Hematopoietic multipotent progenitor cell treated with erythropoietin and hydrocortisone succinate and interleukin-3 and kit ligand, for 4 days (in vitro differentiated cells): ENCODE measurements at places on chromosomes 5 and 9.
A peak's percentile ranks its signal among the peaks of the same experiment; 100 is the strongest.

DNA sequence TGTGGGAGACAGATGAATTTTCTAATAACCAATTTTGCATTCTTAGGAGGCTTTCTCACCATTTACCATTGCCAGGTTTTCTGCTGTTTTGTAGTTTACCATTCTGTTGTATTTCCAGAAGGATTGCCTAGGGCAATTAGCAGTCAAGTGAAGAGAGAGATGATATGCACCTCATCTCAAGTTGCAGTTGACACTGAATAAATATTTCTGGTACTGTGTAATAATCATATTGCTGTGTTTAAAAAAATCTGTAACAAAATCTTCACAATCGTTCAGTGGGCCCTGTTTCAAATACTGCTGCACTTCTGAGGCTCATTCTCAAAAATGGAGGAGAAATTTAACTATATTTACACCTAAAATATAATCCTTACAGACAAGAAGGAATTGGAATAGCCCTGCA is 706.1 kb upstream of the PTPRD start:
- no peak for DNase-seq

- DNase-seq = no peak
Measured at GRCh38 chr5:169050636-169051035, 250.3 kb downstream of the SLIT3 start.

GRCh38 chr9:16682273-16682672 is 188.2 kb downstream of the BNC2 start:
- no peak for DNase-seq

DNA sequence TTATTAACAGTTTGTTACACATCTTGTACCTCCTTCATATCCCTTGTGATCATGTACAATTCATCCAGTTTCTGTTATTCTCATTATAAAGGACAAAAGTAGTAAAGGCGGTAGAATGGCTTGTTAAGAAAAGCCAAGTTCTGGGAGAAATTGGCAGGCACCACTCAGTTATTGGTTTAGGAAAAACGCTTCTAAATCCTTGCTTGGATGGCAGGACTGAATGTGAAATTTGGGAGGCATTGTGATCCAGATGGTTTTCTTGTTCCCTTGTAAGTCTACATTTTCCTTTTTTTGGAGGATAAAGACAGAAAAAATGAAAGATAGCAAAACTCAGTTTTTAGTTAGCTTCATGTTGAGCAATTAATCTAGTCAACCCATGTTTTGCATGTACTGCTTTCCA is 130.2 kb downstream of the MAT2B start:
- no peak for DNase-seq

- DNase-seq = no peak
Measured at GRCh38 chr9:88266416-88266815, 121.8 kb upstream of the SPIN1 start.

DNA sequence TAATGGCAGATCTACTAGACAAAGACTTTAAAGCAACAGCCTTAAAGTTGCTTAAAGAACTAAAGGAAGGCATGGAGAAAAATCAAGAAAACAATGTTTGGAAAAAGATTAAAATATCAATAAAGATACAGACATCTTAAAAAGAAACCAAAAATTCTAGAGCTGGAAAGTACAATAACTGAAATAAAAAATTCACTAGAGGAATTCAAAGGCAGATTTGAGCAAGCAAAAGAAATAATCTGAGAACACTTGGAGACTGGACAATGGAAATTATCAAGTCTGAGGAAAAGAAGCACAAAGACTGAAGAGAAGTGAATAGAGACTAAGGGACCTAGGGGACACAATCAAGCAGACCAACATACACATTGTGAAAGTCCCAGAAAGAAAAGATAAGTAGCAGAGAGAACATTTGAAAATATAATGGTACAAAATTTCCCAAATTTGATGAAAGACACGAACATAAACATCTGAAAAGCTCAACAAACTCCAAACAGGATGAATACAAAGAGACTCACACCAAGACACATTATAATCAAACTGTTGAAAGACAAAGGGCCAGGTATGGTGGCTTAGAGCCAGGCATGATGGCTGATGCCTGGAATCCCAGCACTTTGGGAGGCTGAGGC is 26.3 kb downstream of the SIL1 start:
- no peak for DNase-seq

DNA sequence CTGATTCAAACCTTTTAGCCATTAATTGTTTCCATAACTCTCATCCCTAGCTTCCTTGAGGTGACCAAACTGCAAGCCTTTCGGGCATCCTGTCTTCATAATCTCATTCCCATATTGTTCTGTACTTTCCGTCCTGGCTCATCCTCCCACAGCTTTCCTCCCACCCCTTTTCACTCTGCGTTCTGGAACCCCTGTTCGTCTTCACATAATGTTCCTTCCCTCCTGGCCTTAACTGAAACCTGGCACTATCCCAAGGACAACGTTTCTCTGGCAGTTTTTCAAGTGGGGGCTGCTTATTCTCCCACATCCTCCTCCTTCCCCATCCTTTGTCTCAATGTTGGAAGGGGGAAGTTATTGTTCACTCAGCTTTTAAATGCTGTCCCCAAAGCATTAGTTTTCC is 1.5 kb downstream of the ZNF189 start:
- no peak for DNase-seq

GRCh38 chr5:38591523-38591849 is 35.0 kb upstream of the LIFR start:
- DNase-seq = no peak

DNA sequence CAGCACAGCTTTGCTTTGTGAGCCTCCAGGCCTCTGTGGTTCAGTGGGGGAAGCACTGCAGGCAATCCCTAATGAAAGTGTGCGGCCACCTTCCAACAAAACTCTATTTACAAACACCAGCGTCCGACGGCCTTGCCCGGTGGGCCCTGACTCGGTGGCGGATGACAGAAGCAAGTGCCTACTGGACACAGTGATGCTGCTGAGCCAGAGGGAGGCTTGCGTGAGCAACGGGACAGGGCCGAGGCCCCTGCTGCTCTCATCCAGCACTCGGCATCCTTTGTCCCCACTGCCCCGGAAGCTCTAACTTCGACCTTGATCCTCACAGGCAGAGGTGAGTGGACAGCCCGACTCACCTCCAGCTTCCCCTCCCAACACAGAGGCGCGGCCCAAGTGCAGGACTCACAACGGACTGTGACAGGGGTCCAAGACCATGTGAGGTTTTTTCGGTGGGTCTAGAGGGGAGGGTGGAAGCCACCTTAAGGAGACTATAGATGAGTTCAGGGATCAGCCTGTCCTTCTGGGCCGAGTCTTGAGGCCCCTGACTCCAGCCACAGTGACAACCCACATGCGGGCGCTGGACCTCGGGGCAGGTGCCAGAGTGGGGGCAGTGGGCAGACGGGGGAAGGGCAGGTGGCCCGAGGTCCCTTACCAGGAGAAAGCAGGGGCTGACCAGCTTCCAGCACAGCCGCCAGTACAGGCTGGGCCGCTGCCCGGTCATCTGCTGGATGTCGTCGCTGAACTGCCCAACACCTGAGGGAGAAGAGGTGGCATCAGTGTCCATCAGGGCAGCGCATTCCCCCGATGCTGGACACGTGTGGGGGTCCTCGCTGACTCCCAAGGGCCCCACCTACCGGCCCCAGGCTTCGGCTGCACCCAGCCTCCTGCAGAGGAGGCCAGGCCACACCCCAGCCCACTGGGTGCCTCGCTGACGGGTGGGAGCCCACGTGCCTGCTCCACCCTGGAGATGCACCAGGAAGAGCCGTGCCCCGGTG is 39.4 kb downstream of the SLC6A3 start:
- no peak for DNase-seq

- DNase-seq = no peak
Measured at GRCh38 chr9:31950756-31951155, 433.7 kb upstream of the ACO1 start.

DNA sequence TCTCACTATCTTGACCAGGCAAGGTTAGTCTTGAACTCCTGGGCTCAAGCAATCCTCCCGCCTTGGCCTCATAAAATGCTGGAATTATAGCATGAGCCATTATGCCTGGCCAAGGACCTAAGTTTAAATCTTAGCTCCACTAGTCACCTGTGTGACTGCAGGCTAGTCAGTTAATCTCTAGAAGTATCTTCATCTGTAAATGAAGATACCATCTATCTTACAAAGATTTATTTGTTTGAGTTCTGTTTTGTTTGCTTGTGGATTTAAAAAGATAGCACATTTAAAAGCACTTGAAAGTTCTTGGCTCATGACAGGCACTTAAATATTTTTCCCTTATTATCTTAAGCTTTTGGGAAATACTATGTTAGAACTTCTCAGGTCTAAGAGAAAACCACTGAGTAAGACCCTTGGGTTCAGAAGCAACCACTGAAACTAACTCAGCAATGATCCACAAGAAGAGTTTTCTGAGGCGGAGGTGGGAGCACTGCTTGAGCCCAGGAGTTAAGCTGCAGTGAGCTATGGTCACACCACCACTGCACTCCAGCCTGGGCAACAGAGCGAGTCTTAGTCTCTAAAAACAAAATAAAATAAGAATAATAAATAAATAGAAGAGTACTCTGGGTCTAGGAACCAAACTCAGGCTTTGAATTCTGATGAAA is 19.1 kb downstream of the TMEM245 start:
- DNase-seq = no peak

- DNase-seq = no peak
Measured at GRCh38 chr9:4035777-4036176, 264.1 kb downstream of the GLIS3 start.

- no peak for DNase-seq
Measured at GRCh38 chr5:16313761-16314160, 134.2 kb upstream of the MARCHF11 start.

DNA sequence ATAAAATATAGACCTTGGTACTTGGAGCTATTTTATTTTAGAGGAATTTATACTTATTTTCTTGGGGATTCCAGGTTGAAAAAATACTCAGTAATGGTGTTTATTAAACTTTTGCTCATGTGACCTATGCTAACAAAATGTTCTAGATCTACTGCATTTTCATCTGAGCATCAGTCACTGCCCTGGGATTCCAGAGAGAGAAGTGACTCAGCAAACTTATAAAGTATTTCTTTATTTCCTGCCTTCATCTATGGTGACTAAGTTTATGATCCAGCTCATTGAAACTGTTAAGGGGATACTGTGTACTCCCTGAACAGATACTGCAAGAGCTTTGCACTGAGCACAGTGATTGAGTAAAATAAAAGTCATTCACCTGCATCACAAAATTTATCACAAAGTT is 298.5 kb upstream of the CDH18 start:
- peak; percentile 4 for DNase-seq

GRCh38 chr5:122629121-122629677 is 145.7 kb upstream of the SNX2 start:
- DNase-seq = no peak

DNA sequence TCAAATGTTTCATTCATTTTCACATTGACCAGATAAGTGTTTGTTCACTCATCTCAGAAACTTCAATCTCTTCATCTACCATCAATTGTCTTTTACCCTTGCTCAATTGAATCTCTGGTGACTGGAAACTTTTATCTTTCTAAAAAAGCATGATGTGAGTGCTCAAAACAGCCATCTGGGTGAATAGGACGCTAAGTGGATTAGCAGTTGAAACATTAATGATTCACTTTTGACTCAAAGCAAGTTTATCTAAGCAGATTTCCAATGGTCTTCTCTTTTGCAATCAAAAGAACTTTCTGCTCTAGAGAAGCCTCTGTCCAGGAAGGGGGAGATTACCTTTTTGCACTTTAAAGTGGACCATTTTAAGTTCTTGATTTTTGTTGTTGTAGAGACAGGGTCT is 22.2 kb downstream of the KLF4 start:
- no peak for DNase-seq

- DNase-seq = no peak
Measured at GRCh38 chr5:77847814-77848290, 71.7 kb upstream of the TBCA start.

GRCh38 chr9:77534376-77535057 is 113.6 kb downstream of the GNA14 start:
- DNase-seq = no peak

- DNase-seq = no peak
Measured at GRCh38 chr5:71883742-71884103, 164.6 kb downstream of the CARTPT start.

DNA sequence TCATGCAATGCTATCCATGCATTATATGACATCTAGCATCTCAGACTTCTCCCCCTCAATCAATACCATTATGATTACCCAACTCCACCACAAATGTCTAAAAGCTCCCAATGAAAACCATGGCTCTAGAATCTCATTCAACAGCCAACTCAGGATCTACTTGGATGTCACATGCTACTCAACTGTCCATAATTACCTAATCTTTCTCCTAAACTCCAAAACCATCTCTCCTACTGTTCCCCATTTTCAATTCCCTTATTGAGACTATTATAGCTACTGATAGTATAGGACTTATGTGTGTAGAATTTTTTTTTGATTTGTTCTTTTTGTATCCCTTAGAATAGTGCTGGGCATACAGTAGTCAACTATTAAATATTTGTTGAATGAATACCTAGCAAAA is 8.2 kb upstream of the STRBP start:
- DNase-seq = no peak

GRCh38 chr5:68314465-68314864 is 98.9 kb downstream of the PIK3R1 start:
- DNase-seq = no peak

GRCh38 chr9:100222674-100223073 is 123.6 kb downstream of the INVS start:
- peak; percentile 65 for DNase-seq
